ENCODE measurements at places on chromosomes 3 and 15.

- DNase-seq: peak; percentile 49
These were observed 3.8 kb downstream of the BHLHE40 start for GRCh38 chr3:4982773-4983738.

DNA sequence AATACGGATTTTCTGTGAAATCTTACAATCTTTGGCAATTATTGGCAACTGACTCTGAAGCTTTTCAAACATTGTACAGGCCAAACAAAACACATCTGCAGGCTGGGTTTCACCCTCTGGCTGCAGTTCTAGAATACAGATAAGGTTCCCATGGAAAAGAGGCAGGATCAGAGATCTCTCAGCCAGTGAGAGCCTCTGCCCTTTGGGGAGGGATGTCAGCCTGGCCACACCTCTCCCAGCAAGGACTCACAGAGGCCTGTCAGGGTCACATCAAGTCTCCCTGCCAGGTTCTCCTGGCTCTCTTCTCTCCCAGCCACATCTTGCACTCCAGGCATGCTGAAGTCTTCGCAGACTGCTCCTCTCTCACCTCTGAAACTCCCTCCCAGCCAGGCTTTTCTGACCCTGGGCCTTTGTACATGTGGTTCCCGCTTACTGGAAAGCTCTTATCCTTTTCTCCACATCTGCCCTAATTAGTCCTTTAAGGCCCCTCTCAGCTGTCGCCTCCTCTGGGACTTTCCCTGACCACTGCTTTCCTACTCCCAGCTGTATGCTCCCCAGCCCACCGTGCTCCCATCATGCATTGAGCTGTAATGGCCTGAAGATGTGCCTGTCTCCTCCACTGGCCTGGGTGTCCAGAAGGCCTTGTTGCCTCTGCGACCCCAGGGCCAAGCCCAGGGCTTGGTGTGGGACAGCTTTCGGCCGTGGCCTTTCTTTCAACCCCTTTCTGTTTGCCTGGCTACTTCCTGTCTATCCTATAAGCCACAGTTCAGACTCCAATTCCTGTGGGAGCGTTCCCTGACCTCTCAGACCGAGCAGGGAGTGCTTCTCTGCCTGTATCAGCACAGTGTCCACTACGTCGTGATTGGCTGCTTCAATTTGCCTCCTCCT, 4.3 kb downstream of the RBP1 start:
- DNase-seq: peak; percentile 84

- no peak for DNase-seq
These were observed 165.8 kb downstream of the NUP210 start for GRCh38 chr3:13254028-13254951.

GRCh38 chr15:45347033-45347432, 31.3 kb downstream of the GATM start:
- no peak for DNase-seq

GRCh38 chr3:31615071-31615875, 82.5 kb downstream of the STT3B start:
- DNase-seq: no peak

- no peak for DNase-seq
These were observed 33.1 kb upstream of the GASK1A start for GRCh38 chr3:42946050-42946449.

DNA sequence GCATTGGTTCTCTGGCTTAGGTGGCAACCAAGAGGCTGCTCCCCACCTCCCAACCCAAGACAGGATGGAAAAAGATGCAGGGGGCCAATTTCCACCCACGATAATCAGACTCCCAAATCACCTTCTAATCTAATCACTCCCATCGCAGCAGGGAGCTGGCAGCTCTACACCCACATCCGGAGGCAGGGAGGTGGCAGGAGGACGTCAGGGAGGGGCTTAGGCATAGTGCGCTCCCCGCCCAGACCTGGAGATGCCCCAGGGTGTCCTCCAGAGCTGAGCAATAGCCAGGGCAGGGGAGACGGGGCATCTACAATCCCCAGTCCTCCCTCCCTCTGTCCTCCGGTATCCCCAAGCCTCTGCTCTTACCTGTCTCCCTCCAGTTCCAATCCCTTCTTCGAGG, 70.5 kb upstream of the SEC13 start:
- no peak for DNase-seq

DNA sequence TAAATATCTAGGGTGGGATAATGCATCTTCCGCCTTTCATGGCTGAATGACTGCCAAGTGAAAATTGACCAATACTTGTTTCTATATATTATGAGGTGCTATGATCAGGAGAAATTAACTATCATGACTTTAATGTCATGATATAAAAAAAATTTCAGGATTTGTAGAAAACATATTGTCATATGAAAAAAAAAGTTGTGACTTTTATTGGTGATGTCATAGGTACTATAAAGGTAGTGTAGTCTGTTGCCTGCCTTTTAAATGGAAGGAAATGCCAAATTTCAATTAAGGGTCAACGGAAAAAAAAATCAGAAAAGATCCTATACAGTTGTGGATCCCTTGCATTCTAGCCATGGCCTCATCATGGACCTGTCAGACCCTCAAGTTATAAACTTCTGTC, 15.5 kb downstream of the LRRC3B start:
- no peak for DNase-seq

DNA sequence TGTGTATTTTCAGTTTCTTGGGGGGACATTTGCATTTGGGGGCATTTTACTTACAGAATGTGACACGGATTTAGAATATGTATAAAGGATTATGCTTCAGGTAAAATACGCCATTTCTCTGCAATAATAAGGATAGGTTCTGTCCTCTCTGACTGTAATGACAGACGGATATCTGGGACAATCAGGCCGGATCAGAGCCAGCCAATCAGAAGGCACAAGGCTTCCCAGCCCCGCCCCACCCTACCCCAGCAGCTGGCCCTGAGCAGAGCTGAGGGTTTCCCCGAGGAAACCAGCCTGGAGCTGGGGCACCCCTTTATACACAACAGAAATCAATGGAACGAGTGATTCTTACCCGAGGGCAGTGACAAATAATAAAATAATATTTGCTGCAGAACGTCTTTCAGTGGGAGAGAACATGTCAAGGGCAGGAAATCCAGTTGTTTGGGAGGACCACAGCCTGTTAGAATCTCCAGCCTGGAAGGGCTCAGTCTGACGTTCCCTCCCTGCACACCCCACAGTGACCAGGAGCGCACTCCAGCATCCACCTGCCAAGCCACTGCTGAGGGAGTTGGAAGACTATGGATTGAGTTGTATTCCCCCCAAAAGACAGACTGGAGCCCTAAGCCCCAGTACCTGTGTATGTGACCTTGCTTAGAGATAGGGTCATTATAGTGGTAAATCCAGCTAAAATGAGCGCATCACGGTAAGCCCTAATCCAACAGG, 30.3 kb upstream of the SEC13 start:
- DNase-seq: no peak

DNA sequence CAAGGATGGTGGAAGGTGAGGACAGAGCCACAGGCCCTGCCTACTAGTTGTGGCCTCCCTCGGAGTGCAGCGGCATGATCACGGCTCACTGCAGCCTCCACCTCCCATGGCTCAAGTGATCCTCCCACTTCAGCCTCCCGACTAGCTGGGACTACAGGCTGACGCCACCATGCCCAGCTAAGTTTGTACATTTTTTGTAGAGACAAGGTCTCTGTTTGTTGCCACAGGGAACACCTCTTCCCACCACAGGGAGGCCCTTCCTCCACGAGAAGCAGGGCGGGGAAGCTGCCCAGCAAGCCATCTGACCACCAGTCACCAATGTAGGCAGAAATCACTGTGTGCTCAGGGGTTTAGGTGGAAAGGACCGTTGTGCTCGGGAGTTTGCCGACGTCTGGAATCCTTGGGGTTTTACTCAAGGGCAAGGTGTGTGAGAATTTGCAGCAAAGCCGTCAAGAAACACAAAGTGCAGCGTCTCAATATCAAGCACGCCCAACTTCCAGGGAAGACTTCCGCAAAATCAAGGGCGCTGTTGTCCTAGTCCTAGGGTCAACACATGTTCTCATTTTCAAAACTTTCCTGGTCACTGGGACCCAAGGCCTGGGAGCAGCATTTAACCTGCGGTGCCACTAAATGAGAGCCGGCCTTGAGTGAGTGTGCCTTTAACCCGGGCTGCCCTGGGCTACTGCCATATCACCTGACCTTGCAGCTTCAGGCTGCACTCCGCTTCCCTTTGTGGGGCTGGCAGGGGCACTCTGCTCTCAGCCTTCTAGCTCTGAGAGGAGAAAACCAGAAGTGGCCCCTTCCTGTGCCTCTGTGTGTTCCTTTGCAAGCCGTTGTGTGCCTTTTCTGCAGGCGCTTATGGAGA, 65.7 kb downstream of the SLC12A8 start:
- DNase-seq: no peak

- DNase-seq: no peak
These were observed 18.3 kb downstream of the TMEM62 start for GRCh38 chr15:43151688-43152087.

GRCh38 chr3:111605018-111605417, 9.9 kb upstream of the ZBED2 start:
- DNase-seq: no peak

DNA sequence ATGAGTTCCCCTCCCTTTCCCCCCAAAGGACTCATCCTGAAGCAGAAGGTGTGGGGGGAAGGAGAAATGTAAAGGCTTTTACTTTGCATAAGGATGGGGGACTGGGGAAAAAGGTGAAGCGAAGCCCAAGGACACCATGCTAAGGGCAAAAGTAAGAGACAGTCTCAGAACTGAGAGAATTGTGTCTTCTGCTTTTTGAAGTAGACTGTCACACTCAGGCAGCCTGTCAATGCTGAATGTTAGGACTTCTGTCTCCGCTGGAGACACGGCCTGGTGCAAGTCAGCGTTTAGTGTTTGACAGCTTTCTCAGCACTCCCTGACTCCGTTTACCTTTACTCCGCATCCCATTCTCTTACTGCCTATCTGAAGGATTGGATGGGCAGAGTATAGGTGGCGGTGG, 13.8 kb downstream of the RBM5 start:
- DNase-seq: no peak

DNA sequence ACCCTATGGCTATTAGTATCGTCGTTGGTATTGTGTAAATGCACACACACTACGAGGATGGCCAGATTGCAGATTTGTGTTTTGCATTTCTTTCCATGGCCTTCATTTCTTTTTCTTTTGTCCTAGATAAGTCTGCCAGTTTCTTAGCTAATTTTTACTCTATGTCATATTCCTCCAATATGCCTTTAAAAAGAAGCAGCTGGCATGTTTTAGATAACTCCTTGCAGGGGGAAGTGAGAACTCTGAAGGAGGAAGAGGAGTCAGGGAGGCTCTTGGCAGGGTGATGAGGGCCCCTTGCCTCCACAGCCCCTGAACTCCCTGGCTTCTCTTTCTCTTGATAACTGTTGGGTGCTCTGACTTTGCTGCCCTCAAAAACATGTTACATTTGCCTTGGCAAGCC, 244.0 kb downstream of the GABRG3 start:
- DNase-seq: no peak

DNA sequence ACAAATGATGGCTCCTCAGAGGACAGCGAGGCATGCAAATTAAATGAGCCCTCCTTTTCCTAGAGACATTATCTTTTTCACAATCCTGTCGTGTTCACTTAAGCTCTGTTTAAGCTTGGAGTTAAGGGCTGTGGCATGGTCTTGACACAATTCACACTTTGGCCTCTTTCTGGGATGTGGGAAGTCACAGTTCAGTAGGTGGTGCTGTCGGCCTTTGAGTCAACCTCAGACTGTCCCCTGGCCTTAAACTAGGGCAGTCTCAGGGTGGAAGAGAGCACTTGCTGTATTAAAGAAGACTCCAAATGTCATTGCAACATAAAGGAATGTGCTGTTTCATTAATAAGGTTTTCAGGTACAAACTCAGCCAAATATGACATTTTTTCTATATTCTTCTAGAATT, 351.0 kb downstream of the MCTP2 start:
- DNase-seq: peak; percentile 25

DNA sequence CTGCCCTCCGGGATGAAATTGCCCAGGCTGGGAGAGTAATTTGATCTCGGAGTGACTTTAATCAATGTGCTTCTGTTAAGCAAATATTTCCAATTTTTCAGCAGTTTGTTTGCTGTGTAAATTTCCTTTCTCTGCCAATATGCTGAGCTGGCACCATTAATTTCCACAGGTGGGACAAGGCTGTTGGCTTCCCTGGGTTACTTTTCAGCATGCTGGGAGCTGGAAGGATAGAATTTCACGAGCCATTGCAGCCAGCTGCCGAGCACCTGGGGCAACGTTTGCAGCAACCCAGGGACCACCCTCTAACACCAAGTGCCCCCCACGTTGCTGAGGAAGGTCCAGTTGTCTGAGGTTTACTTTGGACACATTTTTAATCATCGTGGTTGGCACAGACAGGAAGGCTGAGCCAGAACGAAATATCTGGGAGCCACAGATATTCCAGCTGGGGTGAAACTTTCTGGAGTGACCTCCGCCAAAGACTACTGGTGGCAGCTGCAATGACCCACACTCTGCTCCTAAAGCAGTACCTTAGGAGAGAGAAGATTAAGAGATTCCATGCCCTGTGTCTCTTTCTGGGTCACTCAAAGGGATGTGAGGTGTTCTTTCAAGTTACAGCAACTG, 293.3 kb upstream of the RGMA start:
- DNase-seq: no peak

DNA sequence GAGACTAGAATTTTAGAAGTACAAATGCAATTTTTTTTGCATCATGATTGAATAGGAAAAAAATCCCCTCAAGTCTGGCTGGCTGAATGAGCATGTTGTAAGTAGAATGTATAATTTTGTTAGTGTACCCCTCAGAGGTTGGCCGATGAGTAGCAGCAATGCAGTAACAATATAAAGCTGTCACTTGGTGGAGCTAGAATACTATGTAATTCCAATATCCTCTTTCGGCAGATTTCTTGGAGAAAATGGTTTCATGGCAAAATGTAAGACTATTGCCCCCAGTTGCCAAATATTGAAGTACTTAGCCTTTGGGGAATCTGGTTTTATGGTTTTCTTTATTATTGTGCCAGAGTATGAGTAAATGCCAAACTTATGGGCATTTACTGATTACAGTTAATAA, 39.8 kb upstream of the SGO1 start:
- DNase-seq: peak; percentile 57

- DNase-seq: peak; percentile 6
These were observed 184.9 kb upstream of the LRRC3B start for GRCh38 chr3:26437678-26438077.

- no peak for DNase-seq
These were observed 890 bp downstream of the CHRD start for GRCh38 chr3:184380627-184381260.

Data from fibroblast of pulmonary artery (primary cell).